ENCODE measurements at places on chromosomes 6 and 20.

- no peak for ATAC-seq
Measured at GRCh38 chr6:32431142-32431541, 8.5 kb upstream of the HLA-DRA start.

DNA sequence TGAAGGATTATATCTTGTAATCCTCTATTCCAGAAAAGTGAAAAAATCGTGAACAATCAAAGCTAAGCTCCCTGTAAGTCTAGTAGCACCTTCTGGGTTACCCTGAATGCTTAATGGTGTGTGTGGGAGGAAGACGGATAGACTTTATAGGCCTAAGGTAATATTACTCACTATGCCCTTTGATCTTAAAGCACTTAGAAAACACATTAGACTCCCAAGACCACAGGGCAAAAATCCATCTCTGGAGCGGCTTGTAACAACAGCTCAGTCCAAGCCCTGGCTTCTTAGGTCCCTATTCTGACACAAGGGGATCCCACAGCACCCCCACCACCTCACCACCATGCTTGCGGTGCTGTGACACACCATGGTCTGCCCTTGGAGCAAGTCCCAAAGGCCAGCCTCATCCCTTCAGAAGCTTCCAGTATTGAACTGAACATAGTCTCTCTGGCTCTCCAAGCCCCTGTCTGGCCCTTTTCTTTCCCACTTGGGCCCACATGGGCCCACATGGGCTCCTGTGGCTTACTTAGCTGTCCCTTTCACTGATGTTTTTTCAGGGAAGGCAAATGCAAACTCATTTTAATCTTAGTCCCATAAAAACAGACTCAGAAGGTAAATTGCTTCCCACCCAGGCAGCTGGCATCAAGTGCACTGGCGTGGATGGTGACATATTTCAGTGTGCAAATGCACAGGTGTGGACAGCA lies 28.3 kb downstream of the C6orf132 start:
- ATAC-seq = no peak

- ATAC-seq = no peak
Measured at GRCh38 chr6:170186941-170187668, 103.8 kb downstream of the DLL1 start.

- ATAC-seq = peak; percentile 1
Measured at GRCh38 chr6:32969685-32970412, 1.5 kb downstream of the BRD2 start.

DNA sequence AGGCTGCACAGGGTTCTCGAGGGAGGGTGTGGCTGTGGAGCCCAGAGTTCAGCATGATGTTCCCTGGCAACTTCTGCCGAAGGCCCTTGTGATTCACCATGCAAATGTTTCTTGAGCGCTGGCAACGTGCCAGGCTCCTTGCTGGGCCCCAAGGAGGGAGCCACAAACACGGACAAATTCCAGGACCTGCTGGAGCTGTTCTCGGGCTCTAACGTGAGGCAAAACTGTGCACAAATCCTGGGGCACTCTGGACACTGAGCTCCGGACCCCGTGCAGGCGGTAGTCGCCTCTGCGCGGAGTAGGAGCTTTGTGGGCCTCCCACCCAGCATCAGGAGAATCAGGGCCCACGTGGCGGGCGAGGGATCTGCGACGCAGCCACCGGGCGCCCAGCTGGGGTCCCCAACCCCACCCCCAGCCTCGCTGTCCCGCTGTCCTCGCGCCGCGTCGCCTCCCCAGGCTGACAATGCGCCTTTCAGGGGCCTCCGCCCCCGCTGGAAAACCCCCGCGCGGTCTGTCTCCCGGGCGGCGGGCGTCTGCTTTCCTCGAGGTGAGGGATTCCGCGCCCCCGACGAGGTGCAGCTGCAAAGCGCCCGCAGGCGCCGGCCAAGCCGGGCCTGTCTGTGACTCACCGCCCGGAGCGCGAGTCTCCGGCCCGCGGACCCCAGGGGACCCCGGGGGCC lies 31.7 kb upstream of the SCUBE3 start:
- no peak for ATAC-seq

- no peak for ATAC-seq
Measured at GRCh38 chr6:35181308-35181932, 32.3 kb upstream of the SCUBE3 start.

DNA sequence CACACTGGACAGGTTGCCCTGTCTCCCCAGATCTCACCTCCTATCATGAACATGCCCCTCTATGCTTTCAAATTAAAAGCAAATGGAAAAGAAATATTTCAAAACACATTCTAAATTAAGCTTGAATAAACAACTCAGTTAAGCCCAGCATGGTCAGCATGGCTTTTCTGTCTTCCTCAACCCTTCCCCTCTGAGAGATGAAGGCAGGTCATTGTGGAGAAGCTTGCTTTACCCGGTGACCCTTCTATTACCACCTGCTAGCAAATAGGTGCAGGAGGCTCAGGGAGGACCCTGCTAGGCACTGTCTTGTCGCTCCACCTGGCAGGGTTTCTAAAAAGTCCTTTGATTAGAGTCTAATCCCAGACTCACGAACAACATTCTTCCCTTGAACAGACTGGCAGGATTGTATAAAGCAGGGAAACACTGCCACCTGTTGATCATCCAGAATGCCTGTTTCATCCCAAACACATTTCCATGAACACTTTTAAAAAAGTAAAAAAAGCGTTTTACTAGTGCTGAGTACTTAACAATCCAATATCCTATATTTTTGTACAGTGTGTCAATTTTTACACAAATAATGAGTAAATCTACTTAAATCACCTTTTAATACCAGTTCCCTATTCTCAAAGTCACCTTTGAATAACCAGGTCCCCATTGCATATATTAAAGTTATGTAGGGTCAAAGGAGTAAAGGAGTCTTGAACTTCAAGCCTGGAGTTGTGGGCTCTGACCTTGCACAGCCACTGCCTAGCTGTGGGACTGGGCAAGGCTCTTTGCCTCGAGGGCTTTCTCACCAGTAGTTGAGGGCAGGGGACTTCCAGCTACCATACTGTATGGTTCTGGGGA lies 75.5 kb downstream of the GPR6 start:
- no peak for ATAC-seq

DNA sequence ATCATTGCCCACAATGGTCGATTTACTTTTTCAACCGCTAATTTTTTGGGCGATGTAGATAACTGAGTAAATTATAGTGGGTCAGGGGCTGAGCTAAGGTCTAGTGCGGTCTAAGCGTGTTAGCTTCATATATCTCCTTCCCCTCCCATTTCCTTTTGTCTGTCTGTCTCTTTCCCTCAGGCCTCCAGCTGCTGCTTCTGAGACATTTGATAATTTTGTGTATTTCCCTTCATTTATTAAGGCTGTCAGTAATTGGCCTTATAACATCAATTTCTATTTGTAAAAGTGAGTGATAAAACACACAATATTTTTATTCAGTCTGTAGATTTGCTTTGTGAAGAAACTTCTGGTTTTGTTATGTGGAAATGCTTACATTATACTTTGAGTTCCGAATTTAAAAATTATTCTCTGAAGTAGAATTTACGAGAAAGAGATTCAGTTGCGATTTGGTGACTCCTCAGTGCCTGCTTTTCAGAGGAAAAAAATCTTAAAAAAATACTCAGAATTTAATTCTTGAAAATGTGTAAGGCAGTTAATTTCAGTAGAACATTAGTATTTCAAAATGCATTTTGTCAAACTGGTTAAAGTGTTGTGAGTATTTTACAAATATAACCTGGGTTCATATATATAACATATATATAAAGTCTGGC lies 1.4 kb downstream of the TMEM170B start:
- no peak for ATAC-seq
